Hematopoietic multipotent progenitor cell (in vitro differentiated cells): ENCODE measurements at places on chromosomes 12 and 14.

DNA sequence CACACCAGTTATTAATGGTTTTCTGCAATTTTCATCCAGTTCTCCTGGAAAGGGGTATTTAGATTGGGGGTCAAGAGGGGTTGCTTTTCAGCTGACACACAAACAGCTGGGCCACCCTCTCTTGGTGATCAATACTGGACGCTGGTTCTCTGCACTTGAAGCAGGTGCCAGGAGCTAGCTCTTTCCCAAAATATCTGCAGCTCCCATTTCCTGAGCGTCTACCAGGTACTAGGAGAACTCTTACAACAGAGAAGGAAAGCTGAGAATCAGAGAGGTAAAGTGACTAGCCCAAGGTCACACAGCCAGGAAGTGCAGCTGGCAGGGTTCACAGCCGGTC is 1.2 kb downstream of the TESC start:
- no peak for DNase-seq

- DNase-seq: peak; percentile 70
Observed at GRCh38 chr14:106691601-106692291, 1165.4 kb downstream of the TMEM121 start.

DNA sequence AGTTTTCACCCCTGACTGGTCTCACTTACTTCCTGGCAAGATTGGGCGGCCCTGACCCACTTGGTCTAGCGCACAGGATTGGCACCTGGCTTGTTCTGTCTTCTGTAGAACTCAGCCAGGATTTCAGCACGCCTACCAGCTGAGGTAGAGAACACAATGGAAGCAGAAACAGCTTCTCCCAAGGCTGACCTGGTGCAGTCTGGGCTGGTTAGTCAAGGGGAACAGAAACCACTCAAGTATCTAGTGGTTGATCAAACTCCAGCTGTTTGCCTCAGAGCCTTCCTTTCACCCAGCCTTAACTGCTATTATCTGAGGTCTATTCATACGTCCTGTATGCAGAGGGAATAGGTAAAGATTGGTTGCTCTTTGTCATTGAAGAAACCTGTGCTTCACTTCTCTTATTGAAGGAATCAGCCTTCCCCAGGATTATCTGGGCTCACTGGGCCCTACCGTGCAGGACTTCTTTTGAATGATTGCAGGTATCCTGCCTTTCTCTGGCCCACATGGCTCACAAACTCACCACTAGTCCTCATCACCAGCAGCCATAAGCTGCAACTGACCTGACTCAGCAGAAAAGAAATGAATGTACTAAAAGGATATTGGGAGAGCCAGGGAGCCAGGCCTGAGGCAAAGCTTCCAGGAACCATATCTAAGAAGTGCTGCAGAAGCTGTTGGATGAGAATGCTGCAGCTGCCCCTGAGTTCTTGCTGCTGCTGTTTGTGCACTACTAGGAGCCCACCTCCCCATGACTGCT is 2.5 kb upstream of the PLEKHD1 start:
- DNase-seq: no peak

GRCh38 chr12:71565535-71565934 is 98.1 kb downstream of the ZFC3H1 start:
- DNase-seq: no peak

DNA sequence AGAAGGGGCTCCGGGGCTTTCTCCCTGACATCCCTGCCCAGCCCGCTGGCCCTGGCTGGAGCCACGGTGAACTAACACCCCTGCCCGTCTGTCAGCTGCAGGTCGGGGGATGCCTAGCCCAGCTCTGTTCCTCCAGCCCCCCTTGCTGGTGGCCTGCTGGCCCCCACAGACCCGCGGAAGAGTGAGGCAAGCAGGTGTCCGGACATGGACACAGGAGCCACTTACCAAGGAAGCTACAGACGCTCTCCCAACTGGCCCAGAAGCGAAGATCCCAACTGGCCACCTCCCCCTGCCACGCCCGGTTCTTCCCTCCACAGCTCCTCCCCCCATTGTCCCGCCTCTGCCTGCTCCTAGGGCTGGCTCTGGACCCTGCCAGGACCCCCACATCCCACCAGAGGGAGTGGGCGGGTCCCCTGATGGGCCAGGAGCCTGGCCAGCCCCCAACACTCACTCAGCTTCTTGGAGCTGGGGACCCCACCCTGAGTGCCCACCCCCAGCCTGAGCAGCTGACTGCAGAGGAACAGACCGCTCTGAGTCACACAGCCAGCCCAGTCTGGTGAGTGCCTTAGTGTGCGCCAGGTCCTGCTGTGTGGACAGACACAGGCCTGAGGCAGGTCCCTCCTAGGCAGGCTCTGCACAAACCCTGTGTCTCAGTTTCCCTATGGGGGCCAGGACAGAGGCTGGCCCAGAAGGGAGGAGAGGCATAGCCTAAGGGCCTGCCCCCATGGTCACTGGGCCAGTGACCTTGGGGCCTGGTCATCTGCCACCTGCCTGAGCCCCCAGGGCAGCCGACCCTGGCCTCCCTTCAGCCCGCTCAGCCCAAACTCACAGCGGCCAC is 7.7 kb downstream of the AHNAK2 start:
- DNase-seq: no peak

DNA sequence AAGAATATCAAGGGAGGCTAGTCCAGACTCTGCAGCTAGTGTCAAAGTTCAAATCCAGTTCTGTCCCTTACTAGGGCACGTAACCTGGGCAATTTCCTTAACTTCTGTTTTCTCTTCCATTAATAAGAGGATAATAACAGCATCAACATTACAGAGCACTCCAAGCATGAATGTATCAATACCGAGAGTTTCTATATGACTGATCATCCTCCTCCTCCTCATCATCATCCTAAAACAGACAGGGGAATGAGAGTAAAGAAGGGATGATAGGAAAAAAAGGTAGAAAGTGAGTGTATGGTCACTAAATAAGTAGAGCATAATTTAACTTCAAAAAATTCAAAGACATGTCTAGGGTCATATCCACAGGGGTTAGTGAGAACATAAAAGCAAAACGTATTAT is 171.4 kb downstream of the NDUFA12 start:
- no peak for DNase-seq

DNA sequence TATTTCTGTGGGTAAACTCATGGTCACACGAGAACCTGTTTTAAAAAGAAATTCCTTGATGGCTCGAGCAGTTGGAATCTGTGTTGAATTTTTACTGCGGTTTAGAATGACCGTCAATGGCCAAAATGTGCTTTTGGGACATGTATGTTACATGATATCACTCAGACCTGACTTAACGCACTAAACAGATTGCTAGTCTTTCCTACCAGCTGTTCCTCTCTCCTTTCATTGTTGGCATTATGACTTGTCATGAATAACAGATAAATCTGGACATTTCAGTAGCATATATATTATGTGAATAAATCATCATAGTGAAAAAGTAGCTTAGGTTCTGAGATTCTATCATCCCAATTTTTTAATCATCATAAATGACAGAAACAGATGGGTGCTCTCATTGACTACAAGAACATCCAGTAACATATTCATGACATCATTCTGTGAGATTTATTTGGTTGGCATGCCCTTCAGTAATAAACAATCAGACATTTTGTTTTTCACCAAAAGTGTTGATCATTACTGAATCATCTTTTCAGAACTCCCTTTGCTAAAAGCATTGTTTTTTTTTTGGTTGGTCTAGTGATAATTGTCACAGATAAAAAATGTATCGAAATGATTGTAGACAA is 57.9 kb upstream of the NAV3 start:
- DNase-seq: no peak
